ENCODE measurements at places on chromosomes 16 and 17.

GRCh38 chr17:78307887-78308638 is 51.8 kb downstream of the SOCS3 start:
- DNase-seq: no peak

DNA sequence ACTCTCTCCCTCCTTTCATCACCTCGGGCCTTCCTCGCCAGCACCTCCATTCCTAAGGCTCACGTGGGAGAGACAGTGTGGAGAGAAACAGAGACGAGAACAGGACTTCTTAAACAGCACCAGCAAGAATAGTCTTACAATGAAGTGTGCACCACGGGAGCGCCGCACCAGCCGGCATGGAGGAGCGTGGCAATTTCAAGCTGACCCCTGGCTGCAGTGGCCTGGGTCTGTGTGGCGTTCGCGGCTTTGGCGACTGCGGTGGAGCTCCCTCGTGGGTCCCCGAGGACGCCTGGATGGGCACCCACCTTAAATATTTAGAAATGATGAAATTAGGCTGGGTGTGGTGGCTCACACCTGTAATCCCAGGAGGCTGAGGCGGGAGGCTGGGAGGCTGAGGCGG is 20.5 kb upstream of the MED9 start:
- DNase-seq: no peak

- DNase-seq: no peak
These were observed at the start of gene PRSS53 for GRCh38 chr16:31088459-31089183. Gene PRSS53 (minus strand): TSS chr16:31088943. CDS start chr16:31088809, 134 bp downstream.

DNA sequence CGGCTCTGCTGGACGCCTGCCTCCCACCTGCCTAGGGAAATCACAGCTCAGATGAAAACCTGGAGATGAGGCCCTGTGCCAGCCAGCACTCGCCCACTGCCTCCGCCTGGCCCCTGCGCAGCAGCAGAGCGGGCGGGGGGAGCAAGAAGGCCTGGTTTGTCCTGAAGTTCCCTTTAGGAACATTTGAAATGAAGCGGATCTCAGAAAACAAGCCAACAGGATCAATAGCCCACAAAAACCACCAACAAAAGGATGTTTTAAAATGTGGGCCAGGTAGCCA is 48.0 kb downstream of the RBFOX3 start:
- DNase-seq: peak; percentile 79

DNA sequence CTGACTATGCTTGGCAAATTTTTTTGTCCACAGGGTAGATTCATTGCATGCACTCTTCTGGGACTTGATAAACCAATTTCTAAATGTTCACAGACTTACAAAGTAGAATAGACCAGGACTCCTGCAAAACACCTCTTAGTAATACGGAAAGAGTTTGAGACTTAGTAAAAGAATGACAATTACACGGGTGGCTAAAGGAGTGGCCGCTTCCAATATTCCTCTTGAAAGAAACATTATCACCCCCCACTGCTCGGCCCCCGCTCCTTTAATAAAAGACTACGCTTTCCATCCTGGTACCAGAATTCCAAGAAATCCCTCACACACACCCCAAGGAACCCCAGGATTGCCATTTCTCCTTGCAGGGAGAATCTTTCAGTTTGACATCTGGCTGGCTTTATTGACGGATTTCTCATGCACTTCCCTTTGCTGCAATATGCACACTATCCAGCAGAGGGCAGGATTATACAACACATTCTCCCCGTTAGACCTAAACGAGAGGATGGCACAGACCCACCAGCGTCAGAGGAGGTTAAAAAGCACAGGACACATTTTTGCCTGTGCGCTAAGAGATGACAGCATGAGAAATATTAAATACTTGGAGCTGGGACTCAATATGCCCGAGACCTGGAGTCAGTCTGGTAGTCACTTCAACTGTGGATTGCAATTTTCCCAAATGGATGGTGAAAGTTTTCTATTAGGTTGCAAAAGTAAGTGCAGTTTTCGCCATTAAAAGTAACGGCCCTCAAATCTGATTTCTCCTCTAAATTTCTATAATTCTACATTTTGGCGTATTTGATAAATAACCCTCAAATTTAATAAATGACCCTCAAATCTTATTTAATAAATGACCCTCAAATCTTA is 46.6 kb upstream of the NUDT7 start:
- DNase-seq: peak; percentile 88

GRCh38 chr17:66781135-66781534 is 53.8 kb upstream of the CACNG5 start:
- no peak for DNase-seq

DNA sequence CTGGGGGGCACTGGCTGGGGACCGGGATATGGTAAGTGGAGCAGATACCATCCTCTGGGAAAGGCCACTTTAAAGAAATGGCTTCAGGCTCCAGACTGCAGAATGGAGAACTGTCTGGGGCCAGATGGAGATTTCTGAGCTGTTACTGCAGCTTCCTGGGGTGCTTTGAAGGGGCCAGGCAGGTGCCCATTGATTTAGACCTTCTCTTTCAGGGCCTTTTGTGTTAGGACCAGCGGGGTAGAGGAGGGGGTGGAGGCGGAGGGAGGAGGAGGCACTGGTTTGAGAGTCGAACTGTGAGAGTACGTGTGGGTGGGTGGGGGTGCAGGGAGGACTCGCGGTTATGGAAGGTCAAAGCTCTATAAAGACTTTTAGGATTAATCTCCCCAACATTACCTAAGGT is 11.4 kb downstream of the NECAB2 start:
- DNase-seq: no peak

- peak; percentile 24 for DNase-seq
These were observed 132.4 kb downstream of the MAF start for GRCh38 chr16:79468121-79468552.

- DNase-seq: no peak
These were observed 23.7 kb upstream of the MED9 start for GRCh38 chr17:17453088-17453487.

GRCh38 chr17:67266496-67266895 is 21.5 kb upstream of the HELZ start:
- DNase-seq: no peak

DNA sequence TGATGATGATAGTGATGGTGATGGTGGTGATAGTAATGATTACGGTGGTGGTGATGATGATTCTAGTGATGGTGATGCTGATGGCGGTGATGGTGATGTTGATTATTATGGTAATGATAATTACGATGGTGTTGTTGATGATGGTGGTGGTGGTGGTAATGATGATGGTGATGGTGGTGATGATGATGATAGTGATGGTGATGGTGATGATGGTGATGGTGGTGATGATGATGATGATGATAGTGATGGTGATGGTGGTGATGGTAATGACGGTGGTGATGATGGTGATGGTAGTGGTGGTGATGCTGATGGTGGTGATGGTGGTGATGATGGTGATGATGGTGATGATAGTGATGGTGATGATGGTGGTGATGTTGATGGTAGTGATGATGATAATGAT is 370.0 kb downstream of the CDH13 start:
- DNase-seq: no peak

- peak; percentile 81 for DNase-seq
These were observed 6.3 kb upstream of the IL32 start for GRCh38 chr16:3059041-3059722.

DNA sequence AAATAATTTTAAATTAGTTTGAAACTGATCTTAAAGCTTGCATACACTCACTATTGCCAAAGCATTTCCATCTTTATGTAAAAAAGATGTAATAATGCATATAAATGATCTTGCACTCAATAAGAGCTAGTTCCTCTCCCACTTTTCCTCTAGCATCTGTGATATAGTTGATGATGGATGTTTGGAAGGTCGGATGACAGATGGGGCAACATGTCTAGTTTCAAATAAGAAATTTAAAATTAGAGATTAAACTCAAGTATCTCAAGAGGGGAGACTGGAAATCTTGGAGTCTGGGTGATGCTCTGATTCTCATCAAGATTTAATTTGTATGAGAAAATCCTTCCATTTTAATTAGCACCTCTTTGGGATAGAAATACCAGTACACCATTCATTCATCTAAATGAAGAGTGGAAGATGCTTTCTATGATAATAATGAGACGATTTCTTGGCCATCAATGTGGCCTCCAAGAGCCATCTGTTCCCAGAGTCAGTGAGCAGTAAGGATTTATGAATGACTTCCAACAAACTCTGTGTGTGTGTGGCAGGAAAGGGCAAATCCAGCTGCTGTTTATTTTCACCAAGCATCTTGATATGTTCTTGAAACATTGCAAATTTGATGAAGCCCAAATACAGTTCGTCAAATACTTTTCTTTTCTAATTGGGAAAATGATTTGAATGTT is 616.3 kb upstream of the CDH8 start:
- DNase-seq: no peak

GRCh38 chr16:66515596-66516508 is 34.1 kb downstream of the TK2 start:
- no peak for DNase-seq

DNA sequence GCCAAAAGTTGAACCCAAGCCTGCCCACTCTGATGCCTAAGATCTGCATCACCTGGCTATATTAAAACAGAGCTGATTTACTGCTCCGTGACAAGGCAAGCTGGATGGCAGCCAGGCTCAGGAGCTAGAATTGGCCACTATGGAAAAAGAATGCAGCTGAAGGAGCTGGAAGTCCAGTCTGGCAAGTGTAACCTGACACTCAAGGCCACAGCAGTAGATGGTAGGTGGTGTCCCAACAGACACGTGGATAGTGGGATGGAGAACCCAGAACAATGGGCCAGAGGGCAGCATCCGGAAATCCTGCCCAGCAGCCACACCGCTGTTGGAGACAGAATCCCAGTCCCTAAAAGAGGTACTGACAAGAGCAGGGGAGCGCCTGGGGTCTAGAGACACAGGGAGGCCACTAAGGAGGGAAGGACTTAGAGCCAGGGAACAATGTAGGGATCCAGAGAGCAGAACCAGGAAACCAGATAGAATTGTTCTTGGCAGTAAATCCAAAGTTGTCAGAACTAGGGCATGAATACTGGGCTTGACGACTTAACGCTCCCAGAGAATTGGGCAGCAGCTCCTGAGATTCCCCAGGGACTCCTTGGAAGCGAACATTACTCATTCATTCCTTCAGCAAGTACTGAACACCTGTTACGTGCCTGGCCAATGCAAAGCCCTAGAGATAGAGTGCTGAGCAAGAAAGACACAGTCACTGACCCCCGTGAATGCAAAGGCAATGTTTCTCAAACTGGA is 85.7 kb downstream of the CDYL2 start:
- peak; percentile 82 for DNase-seq

GRCh38 chr16:19861811-19862327 is 22.8 kb downstream of the GPRC5B start:
- peak; percentile 71 for DNase-seq

DNA sequence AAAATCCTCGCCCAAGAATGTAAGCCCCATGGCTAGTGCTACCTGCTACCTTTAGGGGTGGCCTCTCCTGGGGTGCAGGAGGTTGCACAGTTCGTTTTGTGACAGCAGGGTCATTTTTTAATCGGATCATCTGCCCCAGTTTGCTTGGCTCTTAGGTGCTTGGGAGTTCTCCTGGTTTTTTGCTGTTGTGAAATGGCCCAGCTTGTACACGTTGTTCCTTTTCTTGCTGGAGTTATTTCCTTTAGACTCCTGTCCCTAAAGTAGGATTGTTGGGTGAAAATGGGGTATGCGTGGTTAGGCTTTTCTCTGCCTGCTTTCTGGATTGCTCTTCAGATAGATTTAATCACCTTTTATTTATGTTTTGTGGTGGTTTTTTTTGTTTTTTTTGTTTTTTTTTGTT is 25.8 kb downstream of the ABCC1 start:
- no peak for DNase-seq

GRCh38 chr16:57589374-57589773 is 39.1 kb upstream of the ADGRG1 start:
- no peak for DNase-seq

DNA sequence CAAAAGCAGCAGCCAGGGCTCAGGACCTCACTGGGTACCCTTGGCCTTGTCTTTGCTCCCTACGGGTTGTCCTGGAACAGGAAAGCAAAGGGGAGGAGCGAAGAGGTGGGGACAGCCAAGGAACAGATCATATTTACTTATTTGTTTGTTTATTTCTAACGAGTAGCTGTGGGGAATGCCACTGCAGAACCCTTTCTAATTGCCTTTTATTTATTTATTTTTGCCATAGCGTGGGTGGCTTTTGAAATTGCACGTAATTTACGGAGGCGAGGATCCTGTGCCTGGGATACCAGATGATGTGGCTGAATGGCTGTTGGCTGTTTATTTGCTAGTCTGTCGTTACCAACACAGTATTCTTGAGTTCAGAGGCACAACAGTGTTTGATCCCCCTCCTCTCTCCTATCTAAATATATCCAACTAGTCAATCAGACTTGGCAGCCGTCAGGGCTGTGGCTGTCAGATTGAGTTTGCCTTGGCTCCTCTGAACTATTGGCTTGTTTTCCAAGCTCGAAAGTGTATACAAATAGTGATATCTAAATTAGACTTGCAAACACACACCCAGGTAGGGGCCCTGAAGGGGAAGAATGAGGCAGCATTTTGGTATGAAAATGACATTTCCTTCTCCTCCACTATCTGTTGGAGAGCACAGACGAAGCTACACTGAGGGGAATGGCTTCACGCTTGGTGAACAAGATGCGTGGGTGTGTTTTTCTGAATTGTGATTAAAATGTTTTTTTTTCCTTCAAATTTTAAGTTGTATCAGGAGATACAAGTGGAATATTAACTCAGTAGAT is 110.4 kb downstream of the MSI2 start:
- peak; percentile 64 for DNase-seq

GRCh38 chr17:1995907-1996799 is 29.0 kb downstream of the RTN4RL1 start:
- peak; percentile 91 for DNase-seq

DNA sequence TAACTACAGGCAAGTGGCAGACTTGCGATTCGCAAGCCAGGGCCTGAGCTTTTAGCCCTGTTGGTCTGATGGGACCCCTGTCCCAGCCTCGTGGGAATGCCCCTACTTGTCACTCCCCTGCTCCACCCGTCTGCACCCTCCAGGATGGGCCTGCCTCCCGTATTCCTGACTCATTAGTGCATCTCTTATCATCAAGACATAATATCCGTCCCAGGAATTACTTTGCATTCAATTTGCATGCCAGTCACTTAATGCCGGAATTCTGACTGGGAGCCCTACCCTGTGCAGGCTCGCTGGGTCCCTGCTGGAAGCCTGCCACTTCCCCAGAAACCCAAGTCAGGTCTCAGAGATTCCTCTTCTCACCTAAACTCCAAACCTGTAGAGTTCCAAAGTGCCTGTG is 3.3 kb downstream of the PRSS53 start:
- DNase-seq: no peak

- DNase-seq: no peak
These were observed 33.9 kb downstream of the COX4I1 start for GRCh38 chr16:85833219-85833920.

- no peak for DNase-seq
These were observed 10.4 kb downstream of the NHERF2 start for GRCh38 chr16:2037115-2037514.

GRCh38 chr16:73093146-73094144 is 45.5 kb upstream of the ZFHX3 start:
- DNase-seq: no peak

- DNase-seq: no peak
These were observed 853 bp upstream of the DOK4 start for GRCh38 chr16:57486858-57487834.
